ENCODE measurements at places on chromosomes 11 and 22. TPM values are rescaled to one million over a fixed set of nuclear protein-coding genes. Genes with fewer than 3 reads are reported as not detected.

- DNase-seq = no peak
These were observed 361.0 kb upstream of the ANO3 start for GRCh38 chr11:25970726-25971508.

OR51A7 gene
- polyA plus RNA-seq = not detected

FADD gene
- 17.1 TPM for polyA plus RNA-seq

FJX1 gene
- polyA plus RNA-seq = 5.9 TPM

DNA sequence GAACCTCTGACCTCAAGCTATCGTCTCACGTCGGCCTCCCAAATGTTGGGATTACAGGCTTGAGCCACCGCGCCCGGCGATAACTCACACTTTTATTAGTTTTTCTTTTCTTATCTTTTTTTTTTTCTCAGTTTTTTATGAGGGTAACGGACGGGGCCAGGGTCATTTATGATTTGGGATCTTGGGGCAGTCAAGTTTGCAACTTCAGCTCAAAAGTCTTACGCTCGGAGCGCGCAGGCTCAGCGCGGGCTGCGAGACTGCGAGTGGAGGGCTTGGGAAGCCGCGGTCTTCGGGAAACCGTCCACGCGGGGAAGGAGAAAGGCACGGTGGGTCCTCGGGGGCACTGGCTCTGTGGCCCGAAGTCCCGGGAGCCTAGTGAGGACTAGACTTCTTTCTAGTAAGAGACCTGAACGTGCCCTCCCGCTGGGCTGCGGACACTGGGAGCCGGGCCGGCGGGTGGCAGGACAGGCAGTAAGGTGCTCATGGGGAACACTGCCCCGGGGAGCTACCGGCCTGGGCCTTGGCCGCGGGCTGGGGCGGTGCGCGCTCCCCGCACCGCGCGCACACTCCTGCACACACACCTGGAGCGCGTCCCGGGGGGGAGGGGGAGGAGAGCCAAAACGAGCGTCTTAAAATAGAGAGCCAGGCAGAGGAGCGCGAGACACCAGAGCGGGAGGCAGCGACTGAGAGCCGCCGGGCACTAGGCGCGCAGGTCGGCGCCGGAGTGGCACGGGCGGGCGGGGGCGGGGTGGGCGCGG lies 476 bp upstream of the BARX2 start:
- DNase-seq = no peak

ST14 gene
- 43.2 TPM for polyA plus RNA-seq

- DNase-seq = no peak
These were observed 38.5 kb downstream of the NELL1 start for GRCh38 chr11:20707876-20708275.

PRSS23 gene
- 74.0 TPM for polyA plus RNA-seq

SAA1 gene
- polyA plus RNA-seq = not detected

OR52R1 gene
- polyA plus RNA-seq = not detected

OR51I1 gene
- polyA plus RNA-seq = not detected

- DNase-seq = no peak
These were observed 4.4 kb upstream of the ENDOD1 start for GRCh38 chr11:95085117-95085816.

DNA sequence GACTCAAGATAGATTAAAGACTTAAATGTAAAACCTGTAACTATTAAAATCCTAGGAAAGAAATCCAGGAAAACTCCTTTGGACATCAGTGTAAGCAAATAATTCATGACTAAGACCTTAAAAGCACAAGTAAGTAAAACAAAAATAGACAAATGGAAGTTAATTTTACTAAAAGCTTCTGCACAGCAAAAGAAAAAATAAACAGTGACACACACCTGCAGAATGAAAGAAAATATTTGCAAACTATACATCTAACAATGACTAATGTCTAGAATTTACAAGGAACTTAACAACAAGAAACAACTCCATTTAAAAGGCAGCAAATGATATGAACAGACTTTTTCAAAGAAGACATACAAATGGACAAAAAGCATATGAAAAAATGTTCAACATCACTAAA lies 359.1 kb downstream of the LUZP2 start:
- DNase-seq = no peak

DNA sequence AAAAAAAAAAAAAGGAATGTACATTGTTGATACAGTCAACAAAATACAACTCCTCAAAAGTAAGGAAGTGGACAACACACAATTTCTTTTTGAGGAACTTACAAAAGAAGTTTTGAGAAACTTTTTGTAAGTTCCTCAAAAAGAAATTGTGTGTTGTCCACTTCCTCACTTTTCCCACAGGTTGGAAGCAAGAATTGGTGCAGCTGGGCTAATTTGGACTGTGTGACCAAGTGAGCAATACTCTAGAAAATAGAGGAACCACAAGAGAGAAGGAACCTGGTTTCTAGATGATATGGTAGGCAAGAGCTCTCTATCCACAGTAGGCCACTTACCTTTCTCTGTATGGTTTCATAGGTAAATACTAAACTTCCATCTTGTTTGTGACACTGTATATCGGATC lies 1053.8 kb downstream of the LRRC4C start:
- no peak for DNase-seq

ALX4 gene
- 0.12 TPM for polyA plus RNA-seq

CCDC116 gene
- polyA plus RNA-seq = 1.5 TPM

DNA sequence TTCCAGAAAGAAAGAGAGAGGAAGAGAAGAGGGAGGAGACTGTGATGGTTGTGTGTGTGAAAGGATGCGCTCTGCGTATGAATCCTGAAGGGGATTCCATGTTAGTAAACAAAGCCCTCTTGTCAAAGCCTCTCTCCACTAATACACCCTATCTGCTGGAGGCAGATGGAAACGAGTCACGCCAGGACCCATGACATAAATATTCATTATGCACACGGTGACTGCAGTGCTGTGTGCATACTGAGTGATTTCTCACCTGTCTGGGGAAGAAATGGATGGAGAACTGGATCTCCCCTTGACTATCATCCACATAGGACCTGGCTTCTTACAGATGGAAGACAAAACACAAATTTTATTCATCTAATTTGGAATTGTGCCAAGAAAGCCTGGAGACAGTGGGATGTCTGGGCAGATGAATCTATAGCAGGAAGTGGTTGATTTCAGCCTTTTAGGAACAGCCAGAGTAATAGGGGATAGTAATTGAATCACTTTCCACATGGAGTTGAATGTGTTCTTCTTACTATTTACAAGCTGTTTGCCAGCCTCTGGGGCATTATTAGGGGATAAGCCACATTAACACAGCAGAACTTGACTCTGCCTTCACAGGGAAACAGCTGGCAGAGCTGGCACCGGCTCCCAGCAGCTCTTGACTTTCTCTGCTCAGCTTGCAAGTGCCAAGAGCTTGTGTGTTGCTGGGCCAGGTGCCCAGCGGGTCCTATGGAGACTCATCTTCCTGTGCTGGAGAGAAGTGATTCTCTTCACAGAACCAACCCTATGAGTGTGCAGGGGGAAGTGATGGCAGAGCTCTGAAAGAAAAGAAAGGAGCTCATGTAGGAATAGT lies 9.0 kb downstream of the MTNR1B start:
- no peak for DNase-seq

GRCh38 chr11:88175569-88176075 lies 379 bp upstream of the RAB38 start:
- no peak for DNase-seq

Measured in right lung (tissue), 10 donors.